ENCODE measurements at places on chromosomes 6 and 20.

GRCh38 chr6:46438245-46438644, 53.0 kb downstream of the RCAN2 start:
- DNase-seq = no peak

- no peak for DNase-seq
These were observed 60.9 kb upstream of the PRL start for GRCh38 chr6:22357724-22358189.

GRCh38 chr6:11168091-11168635, 56.6 kb upstream of the ERVFRD-1 start:
- no peak for DNase-seq

DNA sequence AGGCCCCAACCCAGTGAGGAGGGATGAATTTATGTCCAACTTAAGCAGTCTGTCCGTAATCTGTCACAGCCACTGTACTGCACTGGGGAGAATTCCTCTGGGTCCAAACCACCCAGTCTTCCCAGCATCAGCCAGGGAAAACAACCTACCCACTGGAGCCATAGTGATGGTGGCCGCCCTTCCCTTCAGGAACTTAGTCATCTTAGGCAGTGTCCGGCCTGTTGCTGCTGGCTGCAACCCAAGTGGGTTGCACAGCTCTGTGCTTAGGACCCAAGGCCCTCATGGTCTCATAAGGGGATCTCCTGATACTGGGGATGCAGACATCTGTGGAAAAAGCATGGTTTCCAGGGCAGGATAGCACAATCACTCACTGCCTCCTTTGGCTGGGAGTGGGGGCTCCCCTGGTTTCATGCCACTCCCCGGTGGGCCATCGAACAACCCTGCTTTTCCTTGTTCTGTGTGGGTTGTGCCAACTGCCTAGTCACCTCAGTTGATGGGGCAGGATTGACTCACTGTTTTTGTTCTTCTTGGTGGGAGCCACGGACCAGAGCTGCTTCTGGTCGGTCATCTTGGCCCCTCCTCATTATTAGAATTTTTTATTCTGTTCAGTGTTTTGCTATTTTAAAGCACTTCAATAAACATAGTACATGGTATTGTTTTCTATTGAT, 591.9 kb downstream of the DOK5 start:
- DNase-seq = no peak

- no peak for DNase-seq
These were observed 2.5 kb downstream of the DEK start for GRCh38 chr6:18261877-18262276.

DNA sequence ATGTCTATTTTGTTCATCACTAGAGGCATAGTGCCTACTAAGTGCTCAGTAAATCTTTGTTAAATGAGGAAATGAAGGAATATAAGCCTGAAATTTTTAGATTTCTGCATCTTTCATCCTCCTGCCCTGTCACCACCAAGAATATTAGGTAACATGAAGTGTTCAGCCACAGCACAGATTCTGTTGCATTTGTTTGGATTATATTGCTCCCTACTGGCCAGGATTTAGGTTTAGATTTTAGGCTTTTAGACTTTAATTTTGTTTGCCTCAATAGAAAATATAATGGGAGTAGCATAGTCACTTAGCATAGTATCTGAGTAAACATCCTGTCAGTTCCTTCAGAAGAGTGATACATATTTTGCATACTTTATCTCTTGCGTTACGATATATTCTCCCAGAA, 14.2 kb downstream of the FARS2 start:
- no peak for DNase-seq

DNA sequence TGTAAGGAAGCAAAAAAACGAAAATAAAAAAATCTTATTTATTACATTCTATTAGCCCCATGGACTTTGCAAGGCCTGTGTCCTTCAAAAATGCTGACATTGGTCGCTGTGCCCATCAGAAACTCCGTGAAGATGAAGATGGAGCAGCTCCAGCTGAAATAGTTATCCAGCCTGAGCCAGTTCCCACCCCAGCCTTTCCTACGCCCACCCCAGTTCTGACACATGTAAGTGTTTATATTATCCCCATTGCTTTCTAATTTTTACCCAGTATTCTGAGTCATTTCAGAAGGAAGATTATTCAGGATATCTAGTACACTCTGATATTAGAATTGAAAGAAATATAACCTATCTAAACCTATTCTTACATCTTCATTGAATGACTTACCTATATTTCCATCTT, 217.7 kb downstream of the ARHGAP18 start:
- no peak for DNase-seq

DNA sequence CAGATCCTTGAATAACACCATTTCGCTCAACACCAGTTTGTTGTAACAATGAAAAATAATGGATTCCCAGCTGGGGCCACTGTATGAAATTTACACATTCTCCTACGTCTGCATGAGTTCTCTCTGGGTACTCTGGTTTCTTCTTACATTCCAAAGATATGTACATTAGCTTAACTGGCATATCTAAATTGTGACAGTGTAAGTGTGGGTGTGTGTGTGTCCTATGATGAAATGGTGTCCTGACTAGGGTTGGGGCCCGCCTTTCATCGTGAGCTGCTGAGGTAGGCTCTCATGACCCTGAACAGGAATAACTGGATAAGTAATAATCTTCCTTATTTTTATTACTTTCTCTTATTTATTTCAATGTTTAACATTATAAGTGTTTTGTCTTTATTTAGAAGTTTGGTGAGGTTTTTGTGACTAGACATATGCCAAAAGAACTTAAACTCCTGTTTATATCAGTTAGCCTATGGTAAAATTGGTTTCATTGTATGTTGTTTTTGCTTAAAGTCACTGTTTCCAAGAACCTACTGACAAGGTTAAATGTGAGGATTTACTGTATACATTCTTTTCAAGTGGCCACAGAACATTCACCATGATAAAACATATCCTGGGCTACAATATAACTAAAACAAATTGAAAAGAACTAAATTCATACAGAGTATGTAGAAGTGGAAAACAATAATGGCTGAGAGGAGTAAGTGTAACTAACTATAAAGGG, 42.4 kb downstream of the RBL1 start:
- no peak for DNase-seq

DNA sequence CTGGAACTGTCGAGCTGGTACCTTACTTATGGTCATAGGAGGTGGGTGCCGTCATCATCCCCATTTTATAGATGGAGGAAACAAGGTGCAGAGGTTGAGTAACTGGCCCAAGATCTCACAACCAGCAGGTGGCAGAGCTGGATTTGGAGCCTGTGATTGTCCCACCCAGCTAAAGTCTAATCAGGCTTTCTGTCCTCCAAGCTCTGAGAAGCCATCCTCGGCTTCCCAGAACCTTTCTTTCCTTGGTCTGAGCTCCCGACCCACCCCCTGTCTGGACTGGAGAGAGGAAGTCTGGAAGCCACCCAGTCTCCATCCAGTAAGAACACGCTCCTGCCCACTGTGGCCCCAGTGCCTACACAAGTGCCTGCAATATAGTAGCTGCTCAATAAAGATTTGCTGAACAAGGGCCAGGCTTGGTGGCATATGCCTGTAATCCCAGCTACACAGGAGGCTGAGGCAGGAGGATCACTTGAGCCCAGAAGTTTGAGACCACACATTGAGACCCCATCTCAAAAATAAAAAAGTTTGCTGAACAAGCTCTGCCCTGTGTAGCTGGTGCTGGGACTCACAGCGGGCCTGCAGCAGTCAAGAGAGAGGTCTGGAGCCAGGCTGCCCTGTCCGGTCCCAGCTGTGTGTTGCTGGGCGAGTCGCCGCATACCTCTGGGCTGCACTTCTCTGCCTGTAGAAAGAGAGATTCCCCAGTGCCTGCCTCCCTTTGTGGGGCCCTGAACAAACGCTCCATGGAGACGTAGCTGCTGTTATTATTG, 32.5 kb upstream of the DLGAP4 start:
- no peak for DNase-seq

GRCh38 chr20:436476-436875, 25.9 kb downstream of the TBC1D20 start:
- no peak for DNase-seq

- peak; percentile 28 for DNase-seq
These were observed 340 bp upstream of the VARS2 start for GRCh38 chr6:30913721-30914075.

Data from smooth muscle cell of the brain vasculature (primary cell).